ENCODE measurements at places on chromosomes 1 and 21. TPM values are rescaled to one million over a fixed set of nuclear protein-coding genes. Genes with fewer than 3 reads are reported as not detected.

GRCh38 chr1:41700581-41700980 is 216.1 kb upstream of the EDN2 start:
- DNase-seq, result no peak

DNA sequence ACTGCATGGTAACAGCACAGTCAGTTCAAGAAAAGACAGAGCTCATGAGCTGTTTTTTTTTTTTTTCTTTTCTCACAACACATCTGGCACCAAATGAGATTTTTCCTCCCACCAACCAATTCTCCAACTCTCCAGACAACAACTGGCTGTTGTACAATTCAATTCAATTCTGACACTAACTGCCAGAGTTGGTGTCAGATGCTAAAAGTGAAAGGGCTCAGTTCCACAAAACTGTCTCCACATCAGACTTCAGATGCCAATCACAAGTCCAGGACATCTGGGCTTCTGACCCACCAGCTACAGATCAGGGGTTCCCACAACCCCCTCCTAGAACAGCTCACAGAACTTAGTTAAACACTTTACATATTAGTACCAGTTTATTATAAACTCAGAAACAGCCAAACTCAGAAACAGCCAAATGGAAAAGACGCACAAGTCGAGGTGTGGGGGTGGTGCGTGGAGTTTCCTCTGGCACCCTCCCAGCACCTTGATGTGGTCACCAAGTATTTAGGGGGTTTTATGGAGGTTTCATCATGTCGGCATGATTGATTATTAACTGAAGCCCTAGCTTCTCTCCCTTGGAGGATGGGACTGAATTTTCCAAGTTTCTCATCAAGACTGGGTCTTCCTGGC is 39.2 kb upstream of the LRRC8D start:
- no peak for DNase-seq

Gene CHI3L1
- 7.4 TPM for polyA plus RNA-seq

GRCh38 chr1:59596432-59596831 is 218.3 kb upstream of the HOOK1 start:
- DNase-seq, result no peak

- no peak for DNase-seq
These were observed 1596.9 kb downstream of the PLA2G4A start for GRCh38 chr1:188425687-188426086.

Gene KCNA3
- 0.12 TPM for polyA plus RNA-seq

GRCh38 chr1:39435597-39435996 is 55.8 kb upstream of the BMP8A start:
- no peak for DNase-seq

DNA sequence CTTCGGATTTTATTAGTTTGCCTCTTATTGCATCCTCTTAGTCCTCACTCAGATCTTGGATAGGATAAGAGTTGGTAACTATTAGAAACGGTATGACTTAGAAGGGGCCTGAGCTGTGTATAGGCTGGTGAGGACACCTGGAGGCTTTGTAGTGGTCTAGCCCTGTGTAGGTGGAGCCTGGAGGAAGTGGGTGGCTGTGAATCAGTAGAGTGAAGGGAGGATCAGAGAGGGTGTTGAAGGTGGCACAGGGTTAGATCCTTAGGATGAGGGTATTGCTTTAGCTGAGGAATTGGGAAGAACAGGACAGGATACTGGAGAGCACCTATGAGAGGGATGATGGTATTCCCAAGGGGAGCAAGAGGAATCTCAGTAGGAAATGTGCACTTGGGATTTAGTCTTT is 5.7 kb downstream of the VANGL1 start:
- no peak for DNase-seq

- no peak for DNase-seq
These were observed 91.2 kb upstream of the CD1D start for GRCh38 chr1:158089476-158089875.

DNA sequence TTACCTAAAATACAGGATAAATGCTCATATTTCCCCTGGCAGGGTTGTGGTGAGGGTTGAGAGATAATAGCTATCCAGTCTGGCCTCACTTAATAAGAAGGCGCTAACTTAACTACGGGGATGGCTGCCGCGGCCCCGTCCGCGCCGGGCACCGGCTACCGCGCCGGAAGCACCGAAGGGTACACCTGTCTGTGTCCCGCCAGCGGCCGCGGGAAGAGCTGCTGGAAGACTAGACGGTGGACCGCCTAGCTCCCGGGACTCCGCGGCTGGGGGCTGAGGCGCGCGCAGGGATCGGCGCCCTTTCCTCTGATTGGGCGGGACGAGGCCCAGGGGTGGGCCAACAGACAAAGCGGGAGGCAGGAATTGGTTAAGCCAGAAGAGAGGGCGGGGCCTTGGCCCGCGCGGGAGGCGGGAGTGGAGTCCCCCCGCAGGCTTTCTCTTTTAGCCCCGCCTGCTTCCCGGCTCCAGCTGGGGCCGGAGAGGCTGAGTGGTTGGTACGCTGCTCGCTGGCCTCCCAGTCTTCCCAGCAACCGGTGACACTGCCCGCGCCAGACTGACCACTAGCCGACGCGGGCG is at the start of gene ZNF672:
Gene ZNF672 (plus strand): TSS at position 444 of the 576 bp plus-strand sequence. CDS start 9,051 bp downstream, outside the sequence.
- peak; percentile 98 for DNase-seq

DNA sequence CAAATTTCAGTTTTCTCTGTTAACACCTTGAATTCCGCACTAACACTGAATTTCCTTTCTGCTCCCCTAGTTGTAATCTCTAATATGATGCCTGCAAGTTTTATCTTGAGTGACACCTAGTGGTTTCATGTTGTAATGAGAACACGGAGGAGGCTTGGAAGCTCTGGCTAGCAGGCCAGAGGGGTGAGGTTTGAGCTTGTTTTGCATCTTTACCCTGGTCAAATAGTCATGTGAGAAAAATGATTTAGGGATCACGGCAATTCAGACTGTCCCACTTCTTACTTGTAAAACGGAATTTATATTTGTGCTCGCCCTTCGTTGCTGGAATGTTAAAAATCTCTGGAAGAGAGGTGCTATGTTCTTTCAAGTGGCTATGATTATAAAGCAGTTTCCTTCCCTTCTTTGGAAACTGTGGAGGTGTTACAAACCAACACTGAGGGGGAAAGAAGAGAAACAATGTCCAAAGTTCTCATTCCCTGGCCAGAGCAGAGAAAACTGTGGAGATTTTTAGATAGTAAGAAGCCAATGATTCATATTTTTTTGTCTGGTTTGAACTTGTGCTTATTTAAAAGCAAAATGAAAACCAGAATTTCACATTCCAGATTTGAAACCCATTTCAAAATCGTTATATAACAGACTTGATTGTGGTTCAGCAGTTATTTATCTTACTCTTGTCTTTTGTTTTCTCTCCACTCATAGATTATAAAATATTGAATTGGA is 5.3 kb upstream of the MROH9 start:
- peak; percentile 46 for DNase-seq

Gene SGIP1
- polyA plus RNA-seq, result 18.4 TPM

DNA sequence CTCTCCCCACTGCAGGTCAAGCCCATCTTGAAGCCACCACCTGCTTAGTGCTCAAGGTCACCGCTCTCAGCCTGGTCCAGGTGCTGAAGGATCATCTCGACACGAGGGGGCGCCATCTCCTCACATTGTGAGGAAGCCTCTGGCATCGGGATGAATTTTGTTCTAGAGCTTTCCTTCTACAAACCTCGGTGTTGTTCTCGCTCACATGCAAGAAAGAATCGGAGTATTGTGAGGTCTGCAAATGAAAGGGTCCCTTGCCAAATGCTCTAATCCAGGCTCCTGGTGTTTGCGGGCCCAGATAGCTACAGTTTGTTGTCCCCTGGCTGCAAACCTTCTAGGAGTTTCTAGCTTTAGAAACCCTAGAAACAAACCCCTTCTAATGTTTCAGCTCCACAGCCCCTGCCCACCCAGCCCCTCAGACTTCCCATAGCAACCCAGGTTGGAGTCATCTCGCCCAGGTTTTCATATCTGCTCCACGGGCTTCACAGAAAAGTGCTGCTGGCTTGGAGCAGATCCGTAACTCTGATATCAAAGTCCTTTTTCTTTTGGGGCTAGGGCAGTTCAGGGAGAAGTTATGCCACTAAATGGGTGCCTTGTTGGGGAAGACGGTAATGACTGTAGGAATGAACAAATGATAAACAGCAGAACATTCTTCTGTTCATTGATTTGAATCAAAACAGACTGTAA is 8.6 kb upstream of the ATP5PO start:
- peak; percentile 89 for DNase-seq

- no peak for DNase-seq
These were observed 181.3 kb downstream of the ATP6V1G3 start for GRCh38 chr1:198359024-198359653.

GRCh38 chr1:205301205-205301821 is 20.2 kb downstream of the NUAK2 start:
- DNase-seq, result peak; percentile 93
